ENCODE measurements at places on chromosomes 2 and 18.

DNA sequence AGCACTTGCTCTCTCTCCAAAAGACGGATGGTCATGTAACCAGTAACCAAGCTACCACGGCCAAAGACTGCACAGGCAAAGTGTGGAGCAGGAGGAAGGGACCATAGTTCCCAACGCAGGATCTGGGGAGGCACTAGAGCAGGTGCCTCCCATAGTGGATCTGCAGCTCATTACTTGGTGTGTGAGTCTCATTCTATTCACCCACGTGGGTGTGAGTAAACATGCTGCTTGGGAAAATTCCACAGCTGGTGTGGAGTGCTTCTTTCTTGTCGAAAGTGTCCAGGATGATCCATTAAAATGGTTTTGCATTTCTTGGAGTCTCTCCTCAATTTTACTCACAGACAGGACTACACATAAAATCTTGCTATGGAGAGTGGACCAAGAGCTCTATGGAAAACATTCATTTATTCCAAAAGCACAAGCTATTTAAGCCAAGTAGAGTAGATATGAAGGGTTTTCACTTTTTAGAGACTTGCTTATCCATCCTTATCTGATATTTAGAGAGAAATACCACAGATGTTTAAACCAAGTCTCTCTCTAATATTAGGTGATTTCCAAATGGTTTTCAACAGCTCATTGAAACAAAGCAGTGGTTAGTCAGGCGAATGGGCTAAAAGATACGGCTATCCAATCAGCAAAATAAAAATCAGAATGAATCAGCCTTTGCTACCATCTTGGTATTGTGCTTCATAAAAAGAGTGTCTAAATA is 104.3 kb upstream of the CCDC195 start:
- DNase-seq = no peak

DNA sequence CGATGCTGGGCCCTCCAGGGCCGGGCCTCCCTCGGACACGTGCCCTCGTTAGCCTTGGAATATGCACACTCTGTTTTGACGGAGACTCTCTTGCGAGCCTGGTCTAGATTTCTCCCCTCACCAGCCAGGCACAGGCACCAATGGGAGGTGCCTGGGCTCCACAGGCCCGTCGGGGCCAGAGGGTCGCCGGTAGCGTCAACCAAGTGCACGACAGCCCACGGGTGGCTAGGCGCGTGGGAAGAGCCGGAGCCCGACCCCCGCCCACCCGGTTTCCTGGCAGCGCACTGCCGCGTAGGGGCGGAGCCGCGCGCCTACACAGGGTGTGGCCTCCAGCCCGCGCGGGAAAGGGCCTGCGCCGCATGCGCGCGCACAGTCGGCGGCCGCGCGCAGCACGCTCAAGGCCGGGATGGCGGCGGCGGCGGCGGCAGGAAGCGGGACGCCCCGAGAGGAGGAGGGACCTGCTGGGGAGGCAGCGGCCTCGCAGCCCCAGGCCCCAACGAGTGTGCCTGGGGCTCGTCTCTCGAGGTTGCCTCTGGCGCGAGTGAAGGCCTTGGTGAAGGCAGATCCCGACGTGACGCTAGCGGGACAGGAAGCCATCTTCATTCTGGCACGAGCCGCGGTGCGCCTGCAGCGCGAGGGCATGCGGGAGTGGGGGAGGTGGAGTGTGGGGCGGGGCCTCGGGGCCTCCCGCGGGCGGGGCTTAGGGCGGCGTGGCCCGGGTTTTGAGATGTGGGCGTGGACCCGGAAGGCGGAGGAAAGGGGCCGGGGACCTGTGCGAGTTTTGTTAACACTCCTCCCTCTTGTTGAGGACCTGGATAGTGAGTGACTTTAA is at the start of gene POLE4:
POLE4 (plus strand) TSS at position 370 of the 832 bp plus-strand sequence; CDS start at position 407, 37 bp downstream.
- peak; percentile 89 for DNase-seq

GRCh38 chr2:240452462-240453256 is 17.2 kb downstream of the GPC1 start:
- DNase-seq = peak; percentile 70

DNA sequence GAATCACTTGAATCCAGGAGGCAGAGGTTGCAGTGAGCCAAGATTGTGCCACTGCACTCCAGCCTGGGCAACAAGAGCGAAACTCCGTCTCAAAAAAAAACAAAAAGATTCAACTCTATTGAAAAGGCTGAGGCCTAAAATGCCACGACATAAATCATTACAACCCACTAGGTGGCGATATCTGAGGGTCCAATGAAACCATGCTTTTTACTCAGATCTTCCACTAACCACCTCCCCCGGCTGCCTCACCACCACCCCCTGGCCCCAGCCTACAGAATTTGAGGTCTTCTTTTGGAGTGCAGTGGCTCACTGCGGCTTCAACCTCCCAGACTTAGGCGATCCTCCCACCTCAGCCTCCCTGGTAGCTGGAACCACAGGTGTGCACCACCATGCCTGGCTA is 57.5 kb downstream of the AP1S3 start:
- peak; percentile 64 for DNase-seq

GRCh38 chr2:10255189-10256030 is 47.3 kb upstream of the HPCAL1 start:
- peak; percentile 4 for DNase-seq

DNA sequence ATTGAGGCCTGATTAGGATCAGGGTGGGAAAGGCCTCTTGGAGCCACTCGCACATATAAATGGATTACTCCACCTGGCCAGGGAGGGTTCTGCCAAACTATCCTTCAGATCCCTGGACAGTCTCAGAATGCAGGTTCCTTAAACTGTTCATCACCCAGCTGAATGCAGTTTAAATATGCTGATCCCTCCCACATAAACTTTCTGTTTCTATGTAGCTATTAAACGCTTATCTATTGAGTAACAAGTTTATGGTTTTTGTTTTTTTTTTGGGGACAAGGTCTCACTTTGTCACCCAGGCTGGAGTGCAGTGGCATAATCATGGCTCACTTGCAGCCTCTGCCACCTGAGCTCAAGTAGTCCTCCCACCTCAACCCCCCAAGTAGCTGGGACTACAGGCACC is 1.9 kb downstream of the CAD start:
- DNase-seq = no peak
